Naive B cell (primary cell): ENCODE measurements at places on chromosomes 5 and 9. TPM values are rescaled to one million over a fixed set of nuclear protein-coding genes. Genes with fewer than 3 reads are reported as not detected.

The CCDC112 gene
- 17.2 TPM for polyA plus RNA-seq

The SLC36A2 gene
- not detected for polyA plus RNA-seq

The ISL1 gene
- not detected for polyA plus RNA-seq

The NRG2 gene
- not detected for polyA plus RNA-seq

The PCDHGC4 gene
- not detected for polyA plus RNA-seq

DNA sequence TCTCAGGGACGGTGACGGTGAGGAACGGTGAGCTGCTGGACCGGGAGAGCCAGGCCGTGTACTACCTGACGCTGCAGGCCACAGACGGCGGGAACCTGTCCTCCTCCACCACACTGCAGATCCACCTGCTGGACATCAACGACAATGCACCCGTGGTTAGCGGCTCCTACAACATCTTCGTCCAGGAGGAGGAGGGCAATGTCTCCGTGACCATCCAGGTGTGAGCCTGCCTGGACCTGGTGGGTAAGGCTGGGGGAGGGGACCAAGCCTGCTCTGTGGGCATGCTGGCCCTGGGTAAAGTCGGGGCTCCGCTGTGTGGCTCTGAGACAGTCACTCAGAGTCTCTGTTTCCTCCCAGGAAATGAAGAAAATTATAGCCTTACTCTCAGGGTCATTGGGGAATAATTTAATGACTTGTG lies 29.3 kb downstream of the CDHR2 start:
- no peak overlapping the region for H3K4me3 ChIP-seq
- DNase-seq, result peak; percentile 15
- H3K27ac ChIP-seq, result no peak overlapping the region
- peaks cover 5% of the 10 kb centered on the region for H3K27me3 ChIP-seq
- peaks cover 8% of the 10 kb centered on the region for H3K4me1 ChIP-seq
- H3K36me3 ChIP-seq, result no peaks in the 10 kb centered on the region

DNA sequence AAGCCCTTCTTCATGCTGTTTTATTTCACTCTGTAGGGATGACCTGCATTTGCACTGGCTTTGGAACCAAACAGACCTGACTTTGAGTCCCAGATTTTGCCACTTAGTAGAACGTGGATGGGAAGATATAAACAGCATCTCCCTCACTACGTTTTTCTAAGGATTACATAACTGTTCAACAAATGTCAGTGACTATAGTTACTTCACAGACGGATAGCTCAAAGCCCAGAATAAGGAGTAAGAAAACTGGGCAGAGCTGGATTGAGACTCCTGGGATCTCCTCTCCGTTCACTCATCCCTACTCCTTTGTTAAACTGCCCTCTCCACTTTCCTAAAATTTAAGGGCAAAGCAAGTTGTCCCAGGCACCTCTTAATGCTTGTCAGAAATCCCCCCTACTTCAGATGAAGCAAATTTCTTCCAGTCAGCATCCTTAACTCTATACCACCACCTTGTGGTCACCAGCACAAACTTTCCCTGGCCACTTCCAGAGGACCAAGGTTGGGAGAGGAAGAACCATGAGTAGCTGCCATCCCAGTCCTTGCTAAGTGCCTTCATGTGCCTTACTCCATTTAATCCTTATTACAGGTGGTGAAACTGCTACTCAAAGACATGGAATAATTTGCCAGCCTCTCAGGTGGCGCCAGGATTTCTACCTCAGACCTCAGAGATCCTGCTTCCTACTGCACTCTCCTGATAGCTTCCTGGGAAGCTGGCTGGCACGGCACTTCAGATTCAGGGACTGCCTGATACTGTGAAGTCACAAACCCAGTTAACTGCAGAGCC lies 38.4 kb downstream of the EGR1 start:
- no peaks in the 10 kb centered on the region for H3K4me1 ChIP-seq
- peaks cover under 1% of the 10 kb centered on the region for H3K36me3 ChIP-seq
- no peaks in the 10 kb centered on the region for H3K27me3 ChIP-seq
- H3K4me3 ChIP-seq, result no peak overlapping the region

- DNase-seq, result no peak
- no peak overlapping the region for H3K4me3 ChIP-seq
- H3K27me3 ChIP-seq, result peaks cover 8% of the 10 kb centered on the region
- H3K4me1 ChIP-seq, result no peaks in the 10 kb centered on the region
- no peaks in the 10 kb centered on the region for H3K36me3 ChIP-seq
These were observed 17.0 kb upstream of the SSBP2 start for GRCh38 chr5:81767938-81768337.

GRCh38 chr5:35476797-35477196 lies 140.9 kb upstream of the SPEF2 start:
- H3K36me3 ChIP-seq, result no peaks in the 10 kb centered on the region
- H3K27me3 ChIP-seq, result no peaks in the 10 kb centered on the region
- peaks cover 9% of the 10 kb centered on the region for H3K4me1 ChIP-seq
- H3K27ac ChIP-seq, result no peak overlapping the region

- H3K4me1 ChIP-seq, result peaks cover 4% of the 10 kb centered on the region
- no peak overlapping the region for H3K27ac ChIP-seq
- DNase-seq, result no peak
- H3K4me3 ChIP-seq, result no peak overlapping the region
- no peaks in the 10 kb centered on the region for H3K27me3 ChIP-seq
These were observed 360.2 kb downstream of the DEPDC1B start for GRCh38 chr5:60339691-60340201.

GRCh38 chr9:134187110-134187531 lies 22.8 kb upstream of the RNU6ATAC start:
- peak overlapping the region; percentile 65 for H3K27ac ChIP-seq
- H3K27me3 ChIP-seq, result peaks cover 24% of the 10 kb centered on the region
- H3K4me3 ChIP-seq, result no peak overlapping the region
- H3K36me3 ChIP-seq, result no peaks in the 10 kb centered on the region
- H3K4me1 ChIP-seq, result peaks cover 32% of the 10 kb centered on the region

- H3K36me3 ChIP-seq, result no peaks in the 10 kb centered on the region
- H3K27me3 ChIP-seq, result no peaks in the 10 kb centered on the region
- H3K4me3 ChIP-seq, result no peak overlapping the region
- no peak overlapping the region for H3K27ac ChIP-seq
These were observed 71.2 kb upstream of the PARP8 start for GRCh38 chr5:50595199-50595598.

GRCh38 chr5:32538031-32538547 lies 47.3 kb upstream of the SUB1 start:
- peak overlapping the region; percentile 64 for H3K27ac ChIP-seq
- peaks cover 38% of the 10 kb centered on the region for H3K4me1 ChIP-seq
- peak; percentile 44 for DNase-seq
- H3K36me3 ChIP-seq, result no peaks in the 10 kb centered on the region
- no peak overlapping the region for H3K4me3 ChIP-seq

DNA sequence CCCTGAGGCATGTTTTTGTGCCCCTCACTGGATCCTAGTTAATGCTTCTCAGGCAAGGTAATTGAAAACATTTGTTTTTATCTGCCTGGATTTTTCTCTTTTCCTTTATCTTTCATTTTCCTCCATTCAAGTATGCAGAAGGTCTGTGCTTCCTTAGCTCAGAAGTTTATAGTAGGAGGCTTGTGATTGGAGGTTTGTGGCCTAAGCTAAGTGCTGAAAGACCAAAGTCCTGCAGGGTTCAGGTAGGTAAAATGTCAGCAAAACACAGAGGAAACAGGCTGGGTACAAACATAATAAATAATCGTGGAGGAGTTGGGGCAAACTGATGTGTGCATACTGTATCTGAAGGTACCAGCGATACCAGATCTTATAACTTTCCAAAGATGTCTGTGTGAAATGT lies 230.9 kb upstream of the KLF4 start:
- H3K36me3 ChIP-seq, result no peaks in the 10 kb centered on the region
- no peaks in the 10 kb centered on the region for H3K4me1 ChIP-seq
- DNase-seq, result no peak
- H3K27ac ChIP-seq, result no peak overlapping the region
- peaks cover 7% of the 10 kb centered on the region for H3K27me3 ChIP-seq
